ENCODE measurements at places on chromosomes 2 and 18.

DNA sequence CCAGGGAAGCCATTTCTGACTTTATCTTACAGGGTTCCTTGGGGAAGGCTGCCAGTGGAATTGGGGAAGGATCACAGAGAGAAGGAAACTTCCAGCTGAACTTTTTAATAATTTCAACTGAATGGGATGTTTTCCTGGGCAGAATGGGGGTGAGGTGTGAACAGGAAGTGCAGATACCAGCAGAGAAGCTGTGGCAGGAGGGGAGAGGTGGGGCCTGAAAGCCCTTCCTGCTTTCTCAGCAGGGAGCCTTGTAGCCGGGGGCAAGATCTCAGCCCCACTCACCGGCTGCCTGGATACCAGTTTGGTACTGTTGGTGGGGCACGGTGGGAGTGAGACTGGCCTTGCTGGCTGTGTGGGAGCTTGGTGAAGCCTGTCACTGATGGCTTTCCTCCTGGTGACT lies 170.5 kb downstream of the ZBTB7C start:
- DNase-seq, result no peak

DNA sequence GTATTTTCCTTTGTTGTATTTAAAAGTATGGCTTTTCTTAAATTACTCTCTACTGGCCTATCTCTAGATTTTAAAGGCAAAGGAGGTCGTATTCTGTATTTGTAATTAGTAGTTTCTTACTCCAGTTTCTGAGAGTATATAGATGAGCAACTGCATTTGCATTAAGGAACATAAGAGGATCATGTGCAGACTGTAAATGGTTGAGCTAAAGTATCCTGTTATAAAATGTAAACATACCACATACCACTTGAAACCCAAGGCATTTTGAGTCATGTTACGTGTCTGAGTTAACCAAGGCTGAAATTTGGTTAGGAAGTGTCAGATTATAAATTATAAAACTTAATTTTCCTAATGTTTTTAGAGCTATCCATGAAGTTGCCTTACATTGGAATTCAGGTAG lies 76.3 kb downstream of the GPD2 start:
- DNase-seq, result no peak

DNA sequence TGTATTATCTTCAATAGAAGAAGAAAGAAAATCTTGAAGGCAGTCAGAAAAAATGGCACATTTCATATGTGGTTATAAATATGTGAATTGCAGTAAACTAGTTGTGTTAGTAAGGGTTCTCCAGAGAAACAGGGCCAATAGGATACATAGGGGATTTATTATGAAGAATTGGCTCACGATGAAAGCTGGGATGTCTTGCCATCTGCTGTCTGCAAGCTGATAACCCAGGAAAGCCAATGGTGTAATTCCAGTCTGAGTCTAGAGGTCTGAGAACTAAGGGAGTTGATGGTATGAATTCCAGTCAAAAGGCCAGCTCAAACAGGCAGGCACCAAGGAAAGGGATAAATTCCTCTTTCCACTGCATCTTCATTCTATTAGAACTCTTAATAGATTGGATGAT lies 362.4 kb downstream of the KCNJ3 start:
- DNase-seq, result no peak

- DNase-seq, result no peak
Observed at GRCh38 chr2:218806346-218806978, 24.5 kb downstream of the CYP27A1 start.

- DNase-seq, result no peak
Observed at GRCh38 chr18:11736656-11737055, 47.6 kb downstream of the GNAL start.

- DNase-seq, result no peak
Observed at GRCh38 chr2:72010647-72011369, 136.9 kb downstream of the CYP26B1 start.

- peak; percentile 60 for DNase-seq
Observed at GRCh38 chr2:160210599-160211138, 10.6 kb upstream of the ITGB6 start.

DNA sequence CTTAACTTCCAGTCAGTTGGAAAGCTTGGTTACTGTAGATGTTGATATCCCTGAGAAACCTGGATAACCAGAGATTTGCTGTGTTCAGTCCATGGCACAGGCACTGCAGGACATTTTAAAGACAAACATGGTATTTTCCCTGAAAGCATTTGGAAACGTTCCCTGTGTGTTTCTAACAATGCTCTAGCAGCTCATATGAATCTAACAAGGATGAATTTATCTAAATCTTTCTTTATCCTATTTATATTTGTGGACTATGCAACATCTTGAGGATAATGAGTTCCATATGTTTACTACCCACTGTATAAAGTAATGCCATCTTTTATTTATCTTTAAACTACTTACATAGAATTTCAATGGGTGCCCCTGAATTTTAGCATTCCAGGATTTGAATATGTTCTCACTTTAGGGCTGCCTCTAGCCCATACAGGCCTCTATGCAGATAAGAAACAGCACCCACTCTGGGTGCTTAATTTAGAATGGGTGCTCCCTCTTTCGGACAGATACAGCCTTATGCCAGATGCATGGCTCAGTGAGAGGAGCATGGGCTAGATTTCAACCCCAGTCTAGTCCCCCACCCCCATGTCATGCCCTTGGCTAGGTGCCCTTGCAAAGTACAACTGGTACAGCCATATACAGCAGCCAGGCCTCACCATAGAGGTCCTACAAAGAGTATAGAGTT lies 50.6 kb upstream of the NEMP2 start:
- no peak for DNase-seq

DNA sequence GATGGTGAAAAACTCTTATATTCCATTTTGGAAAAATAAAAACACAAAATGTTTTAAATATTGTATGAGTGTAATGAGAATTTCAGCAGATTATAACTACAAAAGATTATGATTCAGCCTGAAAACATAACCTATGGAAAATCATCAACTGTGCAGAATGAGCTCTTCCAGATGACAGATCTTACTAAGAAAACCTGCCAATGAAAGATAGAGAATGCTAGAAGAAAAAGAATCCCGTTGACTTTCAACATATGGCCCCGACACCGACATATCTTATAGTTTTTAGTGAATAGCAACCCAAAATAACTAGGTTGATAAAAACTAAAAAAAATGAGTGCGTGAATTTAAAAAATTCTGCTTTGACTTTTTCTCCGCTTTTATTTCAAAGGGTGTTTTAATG lies 178.0 kb downstream of the BABAM2 start:
- no peak for DNase-seq

DNA sequence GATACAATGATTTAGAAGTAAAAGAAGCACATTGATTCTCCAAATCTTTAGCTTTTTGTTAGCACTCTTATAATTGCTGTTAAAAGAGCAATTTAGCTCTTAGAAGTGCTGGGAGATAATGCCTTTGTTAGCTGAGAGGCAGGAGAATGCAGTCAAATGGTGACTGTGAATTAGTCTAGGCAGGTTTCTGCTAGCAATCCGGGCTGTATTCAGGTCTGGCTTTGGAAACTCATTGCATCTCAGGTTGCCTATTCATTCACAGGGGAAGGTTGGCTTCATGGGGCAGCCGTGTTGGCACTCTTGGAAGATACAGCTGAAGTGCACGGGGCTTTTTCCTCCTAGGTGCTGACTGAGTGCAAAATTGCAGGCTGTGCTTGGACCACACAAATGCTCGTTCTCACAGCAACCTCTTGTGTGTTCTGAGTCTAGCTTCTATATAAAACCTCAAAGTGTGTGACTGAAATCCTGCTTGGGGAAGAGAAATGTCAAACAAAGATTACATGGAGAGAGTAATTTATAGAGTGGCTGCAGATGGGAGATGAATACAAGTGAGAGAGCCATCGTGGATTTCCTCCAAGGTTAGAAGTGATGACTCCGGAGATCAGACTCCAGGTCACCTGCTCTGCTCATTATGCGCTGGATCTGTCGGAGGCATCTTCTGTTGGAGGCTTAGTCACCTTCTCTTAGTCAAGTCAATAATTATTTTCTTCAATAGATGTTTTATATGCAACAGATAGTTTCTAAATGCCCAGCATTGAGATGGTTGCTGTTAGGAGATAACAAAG lies 167.8 kb downstream of the PMAIP1 start:
- no peak for DNase-seq

- no peak for DNase-seq
Observed at GRCh38 chr2:65663831-65664407, 231.5 kb upstream of the SPRED2 start.

Data from activated T-cell treated with anti-CD3 and anti-CD28 coated beads for 1 hour (primary cell).